ENCODE measurements at places on chromosomes 5 and 9. TPM values are rescaled to one million over a fixed set of nuclear protein-coding genes. Genes with fewer than 3 reads are reported as not detected.

FGD3 gene
- total RNA-seq = 0.23 TPM

IFNA2 gene
- not detected for total RNA-seq

INVS gene
- total RNA-seq = 21.0 TPM

C9orf43 gene
- total RNA-seq = 0.45 TPM

PRR16 gene
- 2.6 TPM for total RNA-seq

RFESD gene
- 0.75 TPM for total RNA-seq

LHX3 gene
- not detected for total RNA-seq

PAPPA gene
- 0.30 TPM for total RNA-seq

All from A375 (cell line).